ENCODE measurements at places on chromosomes 3 and 15.

DNA sequence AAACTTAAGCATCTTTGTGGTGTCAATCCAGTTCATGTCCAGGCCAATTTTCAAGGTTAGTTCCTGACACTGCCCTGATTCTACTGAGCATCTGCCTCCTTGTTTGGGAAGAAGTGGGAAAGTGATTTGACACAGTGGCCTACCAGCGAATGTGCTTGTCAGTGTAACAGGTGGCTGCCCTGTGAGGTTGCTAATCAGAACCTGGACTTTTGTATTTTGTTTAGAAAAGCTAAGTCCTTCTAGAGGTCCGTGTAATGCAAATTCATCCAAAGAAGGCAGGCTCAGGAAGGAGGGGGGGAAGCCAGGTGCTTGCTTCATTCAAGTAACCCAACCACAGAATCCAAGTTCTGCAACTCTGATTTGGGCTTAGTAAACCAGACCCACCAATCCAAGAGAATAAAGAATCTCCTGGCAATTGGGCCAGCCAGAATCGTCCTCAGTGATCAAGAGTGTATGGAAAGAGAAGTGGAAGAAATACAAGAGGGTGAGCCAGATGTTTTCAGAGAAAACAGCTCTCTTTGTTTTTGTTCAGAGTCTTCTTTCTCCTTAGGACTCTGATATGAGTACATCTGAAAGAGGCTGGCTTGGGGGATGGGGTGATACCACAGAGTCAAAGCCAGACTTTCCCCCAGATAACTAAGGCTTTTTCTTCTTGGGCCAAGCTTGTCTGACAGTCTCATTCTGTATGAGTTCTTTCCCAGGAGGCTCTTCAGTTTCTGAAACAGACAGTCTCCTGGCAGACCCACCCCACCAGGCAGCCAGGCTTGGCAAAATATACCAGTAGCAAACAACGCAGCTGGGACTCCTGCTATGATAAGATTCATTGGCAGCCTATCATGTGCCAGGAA is 508.9 kb upstream of the TBL1XR1 start:
- no peak for DNase-seq

GRCh38 chr3:116200956-116201690 is 244.2 kb downstream of the LSAMP start:
- DNase-seq: no peak

DNA sequence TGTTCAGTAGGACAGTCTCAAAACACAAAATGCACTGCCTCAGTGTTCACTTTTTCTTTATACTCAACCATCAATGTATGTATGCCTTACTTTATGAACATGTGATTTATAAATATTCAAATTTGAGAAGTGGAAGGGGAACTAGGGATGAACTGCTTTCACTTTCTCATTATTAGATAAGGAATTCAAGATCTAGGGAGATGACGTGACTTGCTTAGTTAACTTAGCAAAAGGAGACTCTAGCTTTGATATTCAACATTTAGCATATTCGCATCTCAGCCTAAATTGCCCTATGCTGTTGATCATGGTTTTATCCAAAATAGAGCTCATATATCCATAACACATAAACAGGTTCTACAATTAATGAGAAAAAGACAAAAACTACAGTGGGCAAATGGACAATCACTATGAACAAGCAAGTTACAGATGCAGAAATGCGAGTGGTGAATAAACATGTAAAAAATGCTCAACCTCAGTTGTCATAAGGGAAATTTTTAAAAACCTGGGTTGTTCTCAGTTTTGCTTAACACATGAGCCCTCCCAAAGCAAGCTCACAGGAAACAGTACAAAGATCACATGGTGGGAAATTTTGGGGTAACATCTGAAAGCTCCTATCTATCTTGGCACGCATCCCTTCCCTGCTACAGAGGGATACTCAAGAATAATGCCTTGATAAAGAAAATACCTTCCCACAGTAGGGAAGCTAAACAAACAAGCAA is 269.8 kb downstream of the THRB start:
- DNase-seq: no peak

- DNase-seq: no peak
Observed at GRCh38 chr3:25648107-25648535, 16.6 kb downstream of the TOP2B start.

- DNase-seq: no peak
Observed at GRCh38 chr3:49553324-49553691, 969 bp upstream of the BSN start.

GRCh38 chr15:60371175-60372051 is 26.4 kb downstream of the ANXA2 start:
- DNase-seq: no peak

DNA sequence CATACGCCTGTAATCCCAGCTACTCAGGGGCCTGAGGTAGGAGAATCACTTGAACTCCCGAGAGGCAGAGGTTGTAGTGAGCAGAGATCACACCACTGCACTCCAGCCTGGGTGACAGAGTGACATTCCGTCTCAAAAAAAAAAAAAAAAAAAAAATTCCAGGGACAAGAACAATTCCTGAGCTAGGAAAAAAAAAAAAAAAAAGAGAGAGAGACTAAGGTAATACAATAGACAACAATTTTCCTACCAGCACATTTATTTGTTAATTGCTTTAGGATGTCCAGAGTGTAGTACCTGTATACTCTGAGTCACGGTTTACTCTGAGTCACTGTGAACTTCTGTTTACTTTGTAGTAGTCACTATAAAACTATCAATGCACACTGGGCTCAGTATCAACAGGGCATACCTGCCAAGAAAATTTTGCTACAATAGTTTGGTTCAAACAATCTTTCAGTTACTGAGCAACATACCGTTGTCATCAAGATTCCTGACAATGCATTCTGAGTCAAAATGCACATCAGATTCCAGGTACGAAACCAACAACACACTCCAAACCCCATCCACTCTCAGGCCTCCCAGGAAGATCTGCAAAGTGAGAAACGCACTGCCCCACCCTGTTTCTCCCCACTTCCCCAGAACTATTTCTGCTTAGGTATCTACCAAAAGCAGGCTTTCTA is 28.3 kb downstream of the IGF2BP2 start:
- no peak for DNase-seq

DNA sequence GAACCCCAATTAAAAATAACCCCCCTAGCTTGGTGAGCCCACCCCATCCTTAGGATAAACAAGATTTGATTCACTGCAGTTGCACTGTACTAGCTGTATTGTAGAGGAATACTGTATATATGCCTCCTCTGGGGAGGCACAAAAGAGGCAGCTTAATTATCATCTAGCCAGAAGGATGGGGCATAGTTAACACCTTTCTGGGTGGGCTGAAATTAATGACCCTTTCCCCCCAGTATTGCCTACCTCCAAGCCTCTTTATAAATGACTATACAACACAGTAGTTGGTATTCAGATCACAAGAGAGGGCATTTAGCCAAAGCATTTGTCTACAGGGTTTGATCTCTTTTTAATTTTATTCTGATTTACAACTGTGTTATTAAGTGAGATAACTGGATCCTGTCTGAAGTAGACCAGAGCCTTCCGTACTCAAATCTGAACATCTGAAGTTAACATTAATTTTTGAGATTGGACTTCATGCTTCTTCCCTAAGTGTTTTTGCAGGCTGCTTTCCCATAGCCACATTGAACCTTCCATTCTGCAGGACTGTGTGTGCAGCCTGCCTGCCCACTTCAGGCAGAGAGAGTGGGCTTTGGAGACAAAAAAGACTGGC is 807.0 kb upstream of the ARRDC4 start:
- no peak for DNase-seq

- no peak for DNase-seq
Observed at GRCh38 chr3:49780080-49780974, 6.0 kb downstream of the IP6K1 start.

GRCh38 chr3:69774029-69774428 is 34.8 kb downstream of the MITF start:
- no peak for DNase-seq

DNA sequence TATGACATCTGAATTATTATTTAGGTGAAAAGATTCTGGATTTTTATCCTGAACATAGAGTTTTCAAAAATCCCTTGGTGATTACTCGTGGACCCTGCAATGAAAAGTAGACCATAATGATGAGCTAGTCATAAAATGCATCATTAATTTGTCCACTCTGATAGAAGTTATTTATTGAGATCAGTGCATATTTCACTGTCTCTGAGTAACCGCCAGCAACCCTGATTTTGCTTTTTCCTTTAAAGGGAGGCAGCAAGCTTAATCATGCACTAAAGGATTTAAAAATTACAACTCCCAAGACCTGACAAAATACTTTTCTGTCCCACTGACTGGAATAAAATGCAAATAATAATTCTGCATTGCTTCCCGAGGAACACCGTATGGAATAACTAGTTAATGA is 259.6 kb upstream of the DPPA4 start:
- DNase-seq: peak; percentile 25

- no peak for DNase-seq
Observed at GRCh38 chr3:50825841-50826240, 151.1 kb downstream of the DOCK3 start.

GRCh38 chr3:134236505-134237170 is 14.0 kb downstream of the RYK start:
- DNase-seq: no peak

- no peak for DNase-seq
Observed at GRCh38 chr15:57301307-57301706, 75.0 kb upstream of the CGNL1 start.

- peak; percentile 94 for DNase-seq
Observed at GRCh38 chr3:45841757-45842491, at the start of gene LZTFL1. LZTFL1 (minus strand) TSS chr3:45842119; CDS start chr3:45841991, 128 bp downstream.

DNA sequence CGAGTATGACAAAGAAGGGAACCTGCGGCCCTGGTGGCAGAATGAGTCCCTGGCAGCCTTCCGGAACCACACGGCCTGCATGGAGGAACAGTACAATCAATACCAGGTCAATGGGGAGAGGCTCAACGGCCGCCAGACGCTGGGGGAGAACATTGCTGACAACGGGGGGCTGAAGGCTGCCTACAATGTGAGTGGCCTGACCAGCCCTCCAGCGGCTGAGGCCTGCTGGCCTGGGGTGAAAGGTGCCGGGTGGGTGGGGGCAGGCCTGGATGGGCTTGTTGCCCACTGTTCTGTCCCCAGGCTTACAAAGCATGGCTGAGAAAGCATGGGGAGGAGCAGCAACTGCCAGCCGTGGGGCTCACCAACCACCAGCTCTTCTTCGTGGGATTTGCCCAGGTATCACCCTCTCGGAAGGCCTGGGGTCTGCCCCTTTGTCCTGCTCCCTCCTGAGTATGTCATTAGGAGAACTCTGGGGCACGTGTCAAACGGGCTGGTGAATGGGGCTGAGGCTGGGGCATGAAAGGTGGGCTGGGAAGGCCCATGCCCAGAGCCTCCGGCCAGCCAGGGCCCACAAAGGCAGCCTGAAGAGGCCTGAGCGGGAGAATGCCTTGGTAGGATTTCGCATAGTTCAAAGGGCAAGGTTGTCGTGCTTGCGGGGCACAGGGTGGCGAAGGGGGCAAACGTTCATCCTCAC is 7.8 kb upstream of the PSMD2 start:
- no peak for DNase-seq

- DNase-seq: no peak
Observed at GRCh38 chr15:62365795-62366442, 200.8 kb upstream of the C2CD4B start.

DNA sequence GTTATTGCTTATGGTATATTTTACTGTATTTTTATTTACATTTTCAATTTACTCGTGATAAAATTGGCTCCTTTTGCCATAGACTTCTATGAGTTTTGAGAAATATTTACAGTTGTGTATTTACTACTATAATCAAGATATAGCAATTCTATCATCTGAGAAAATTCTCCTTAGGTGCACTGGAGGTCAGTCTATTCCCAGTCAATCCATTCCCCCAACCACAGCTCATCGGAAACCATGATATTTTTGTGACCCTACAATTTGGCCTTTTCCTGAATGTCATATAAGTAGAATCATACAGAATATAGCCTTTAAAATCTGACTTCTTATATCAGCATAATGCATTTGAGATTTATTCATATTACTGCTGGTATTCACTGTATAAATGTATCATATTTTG is 114.7 kb upstream of the LRTM1 start:
- no peak for DNase-seq

DNA sequence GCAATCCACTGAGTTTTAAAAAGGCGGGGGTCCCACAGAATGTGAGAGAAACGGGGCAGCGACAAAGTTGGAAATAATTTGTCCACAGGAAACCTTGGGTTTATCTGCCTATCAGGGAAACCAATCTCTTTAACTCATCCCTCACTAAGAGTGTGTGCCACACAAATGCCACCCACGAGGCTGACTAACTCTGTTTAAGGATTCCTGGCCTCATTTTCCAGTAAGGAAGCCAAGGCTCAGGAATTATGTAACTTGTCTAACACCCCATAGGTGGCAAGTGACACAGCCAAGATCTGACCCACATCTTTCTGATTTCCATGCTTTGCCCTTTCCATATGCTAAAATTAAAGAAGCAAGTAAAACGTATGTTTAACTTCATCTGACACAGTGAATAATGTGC is 263.2 kb downstream of the CNTN3 start:
- no peak for DNase-seq

GRCh38 chr3:46566040-46566641 is at the start of gene LRRC2:
LRRC2 (minus strand) TSS chr3:46566302; CDS start chr3:46551591, 14,711 bp downstream.
- DNase-seq: no peak

DNA sequence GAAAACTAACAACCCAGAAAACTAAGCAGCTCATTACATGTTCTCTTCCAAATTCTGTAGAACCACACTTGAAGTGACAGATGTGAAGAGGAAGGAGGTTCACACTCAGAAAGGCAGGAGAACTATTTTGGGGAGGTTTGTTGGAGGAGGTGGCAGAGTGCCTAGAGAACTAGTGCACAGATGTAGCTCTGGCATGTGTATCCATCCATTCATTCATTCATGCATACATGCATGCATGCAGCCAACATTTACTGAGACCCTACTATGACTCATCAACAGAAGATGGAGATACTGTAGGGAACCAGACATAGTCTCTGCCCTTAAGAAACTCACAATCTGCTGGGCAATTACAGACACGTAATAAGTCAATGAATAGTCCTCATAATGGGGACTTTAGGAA is 116.7 kb downstream of the ERC2 start:
- no peak for DNase-seq

DNA sequence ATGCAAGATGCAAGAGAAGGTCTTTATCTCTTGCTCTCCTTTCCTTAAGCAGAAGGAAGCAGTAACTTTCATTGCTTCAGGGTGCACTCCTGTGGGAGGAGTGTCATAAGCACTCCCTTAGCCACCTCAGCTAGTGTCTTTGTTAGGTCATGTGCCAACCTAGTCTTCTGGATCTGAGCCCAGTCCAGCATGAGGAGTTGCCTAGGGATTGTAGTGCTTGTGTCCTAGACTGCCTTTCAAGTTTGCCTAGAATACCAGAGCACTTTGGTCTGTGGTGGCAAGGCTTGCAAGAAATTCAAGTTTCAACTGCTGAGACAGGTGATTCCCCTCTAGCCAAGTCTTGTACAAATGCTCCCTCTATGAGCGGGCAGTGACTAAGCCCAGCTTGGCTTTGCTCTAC is 633.6 kb downstream of the ZNF385D start:
- DNase-seq: no peak
